Panc1 (cell line): ENCODE measurements at places on chromosomes 11 and 22.

GRCh38 chr11:83815736-83816135, 529.6 kb upstream of the CCDC90B start:
- H3K4me1 ChIP-seq, result no peaks in the 10 kb centered on the region
- no peak for DNase-seq
- no peaks in the 10 kb centered on the region for H3K36me3 ChIP-seq
- peaks cover 3% of the 10 kb centered on the region; the same call in 1 of the 2 replicates for H3K27me3 ChIP-seq
- no peak overlapping the region for H3K27ac ChIP-seq

DNA sequence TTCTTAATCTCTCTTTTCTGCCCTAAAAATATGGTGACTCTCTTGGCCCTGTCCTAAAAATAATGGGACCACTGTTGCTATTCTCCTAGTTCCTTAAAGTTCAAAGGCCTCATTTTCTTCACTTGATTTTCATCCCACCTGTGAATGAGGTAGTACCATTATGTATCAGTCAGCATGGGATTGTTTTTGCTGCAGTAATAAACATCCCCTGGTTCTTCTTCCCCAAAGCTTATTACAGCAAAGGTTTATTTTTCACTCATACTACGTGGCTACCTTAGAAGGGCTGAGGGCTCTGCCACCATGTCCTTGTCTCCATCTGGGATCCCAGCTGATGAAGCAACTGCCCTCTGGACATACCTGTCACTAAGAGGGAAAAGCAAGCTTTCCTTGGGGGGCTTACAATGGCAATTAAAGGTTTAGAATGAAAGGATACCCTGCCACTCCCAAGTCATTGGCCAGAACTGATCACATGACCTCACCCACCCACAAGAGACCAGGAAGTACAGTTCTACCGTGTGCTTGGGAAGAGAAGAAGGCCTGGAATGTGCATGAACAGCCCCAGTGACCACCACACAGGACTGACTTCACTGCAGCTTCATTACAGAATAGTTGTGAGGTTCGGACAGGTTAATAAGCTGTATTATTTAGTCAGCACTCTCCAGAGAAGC, 7.8 kb downstream of the TTC38 start:
- no peaks in the 10 kb centered on the region for H3K27me3 ChIP-seq
- 0 out of 2 replicates have a peak, but pooled peaks cover 2% of the 10 kb centered on the region for H3K36me3 ChIP-seq
- H3K4me3 ChIP-seq, result no peak overlapping the region
- no peaks in the 10 kb centered on the region for H3K4me1 ChIP-seq

- DNase-seq, result no peak
- H3K36me3 ChIP-seq, result no peaks in the 10 kb centered on the region
- H3K4me3 ChIP-seq, result no peak overlapping the region
- peaks cover 7% of the 10 kb centered on the region; the same call in 1 of the 2 replicates for H3K4me1 ChIP-seq
- H3K27ac ChIP-seq, result no peak overlapping the region
- no peaks in the 10 kb centered on the region for H3K27me3 ChIP-seq
Observed at GRCh38 chr11:61498767-61499341, 9.7 kb upstream of the LRRC10B start.

DNA sequence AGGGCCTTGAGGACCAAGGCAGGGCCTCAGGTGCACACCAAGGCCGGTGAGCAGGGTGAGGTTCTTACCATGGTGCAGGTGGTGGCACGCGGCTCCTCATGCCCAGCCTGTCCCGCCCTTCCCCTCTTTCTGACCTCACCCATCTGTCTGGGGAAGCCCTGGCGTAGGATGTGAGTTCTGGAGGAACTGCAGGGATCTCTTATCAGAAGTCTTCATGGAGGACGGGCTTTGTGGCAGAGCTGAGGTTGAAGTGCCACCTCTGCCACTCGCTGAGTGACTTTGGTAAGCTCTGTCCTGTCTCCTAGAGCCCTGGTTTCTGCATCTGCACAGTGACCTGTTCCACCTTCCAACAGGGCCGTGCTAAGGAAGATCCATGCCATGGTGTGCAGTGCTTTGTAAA, 49.1 kb downstream of the LRRC32 start:
- DNase-seq, result no peak
- no peak overlapping the region for H3K27ac ChIP-seq
- H3K27me3 ChIP-seq, result no peaks in the 10 kb centered on the region
- H3K4me1 ChIP-seq, result peaks cover 2% of the 10 kb centered on the region; the same call in 1 of the 2 replicates
